Hindlimb muscle (tissue), 1 donor: ENCODE measurements at places on chromosomes 4 and X. TPM values are rescaled to one million over a fixed set of nuclear protein-coding genes. Genes with fewer than 3 reads are reported as not detected.

GYPB gene
- polyA plus RNA-seq: 3.0 TPM

FAM114A1 gene
- 53.5 TPM for polyA plus RNA-seq

GRCh38 chrX:134774190-134775048, 116.1 kb upstream of the PLAC1 start:
- no peak for DNase-seq

ZAR1 gene
- polyA plus RNA-seq: not detected

DNA sequence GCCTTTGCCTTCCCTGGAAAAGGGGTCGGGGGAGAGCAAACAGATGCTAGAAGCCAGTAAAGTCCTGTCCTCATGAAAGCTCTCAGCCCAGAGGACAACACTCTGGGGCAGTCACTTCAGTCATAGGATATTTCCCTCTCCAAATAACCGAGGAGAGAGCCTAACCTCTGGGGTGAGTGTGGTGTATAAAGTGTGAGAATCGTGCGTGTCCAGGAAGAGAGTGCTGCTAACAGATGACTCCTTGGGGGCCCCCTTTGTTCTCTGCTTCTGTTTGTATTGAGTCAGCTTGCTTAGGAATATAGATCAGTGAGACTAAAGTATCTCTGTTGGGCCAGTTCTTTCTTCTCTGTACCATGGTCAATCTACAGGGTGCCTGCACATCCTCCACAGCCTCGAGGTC, 247.2 kb downstream of the PALLD start:
- no peak for DNase-seq

DUX4 gene
- polyA plus RNA-seq: 0.58 TPM

JCHAIN gene
- polyA plus RNA-seq: 0.93 TPM

GAGE12F gene
- not detected for polyA plus RNA-seq

MND1 gene
- 3.5 TPM for polyA plus RNA-seq

GRCh38 chr4:184500748-184501589, 26.6 kb upstream of the IRF2 start:
- DNase-seq: no peak

DNA sequence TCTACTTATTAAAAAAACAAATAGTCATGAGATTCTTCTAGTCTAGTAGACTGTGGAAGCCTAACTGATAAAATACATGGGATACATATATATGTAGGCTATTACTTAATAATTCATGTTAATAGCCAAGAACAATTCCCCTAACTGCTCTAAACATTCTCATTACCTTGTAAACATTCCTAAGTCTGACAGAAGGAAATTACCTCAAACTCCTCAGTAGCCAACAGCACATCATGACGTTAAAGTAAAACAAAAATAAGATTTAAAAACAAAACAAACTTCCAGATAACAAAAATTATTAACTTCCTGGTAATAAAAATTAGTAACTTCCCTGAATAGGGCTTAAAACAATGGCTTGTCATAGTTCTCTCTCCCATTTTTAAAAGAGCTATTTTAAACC, 109.2 kb downstream of the WDFY3 start:
- no peak for DNase-seq

- no peak for DNase-seq
These were observed 121.2 kb upstream of the RBPJ start for GRCh38 chr4:26199596-26199995.

AKAP4 gene
- 1.0 TPM for polyA plus RNA-seq
